H4 (cell line): ENCODE measurements at places on chromosomes 13 and 19. TPM values are rescaled to one million over a fixed set of nuclear protein-coding genes. Genes with fewer than 3 reads are reported as not detected.

Gene PSG11
- not detected in 2 replicates for total RNA-seq

- DNase-seq: no peak
These were observed 40.2 kb downstream of the SLAIN1 start for GRCh38 chr13:77737583-77738200.

- DNase-seq: no peak
These were observed 460.8 kb downstream of the TBC1D4 start for GRCh38 chr13:75021151-75021550.

DNA sequence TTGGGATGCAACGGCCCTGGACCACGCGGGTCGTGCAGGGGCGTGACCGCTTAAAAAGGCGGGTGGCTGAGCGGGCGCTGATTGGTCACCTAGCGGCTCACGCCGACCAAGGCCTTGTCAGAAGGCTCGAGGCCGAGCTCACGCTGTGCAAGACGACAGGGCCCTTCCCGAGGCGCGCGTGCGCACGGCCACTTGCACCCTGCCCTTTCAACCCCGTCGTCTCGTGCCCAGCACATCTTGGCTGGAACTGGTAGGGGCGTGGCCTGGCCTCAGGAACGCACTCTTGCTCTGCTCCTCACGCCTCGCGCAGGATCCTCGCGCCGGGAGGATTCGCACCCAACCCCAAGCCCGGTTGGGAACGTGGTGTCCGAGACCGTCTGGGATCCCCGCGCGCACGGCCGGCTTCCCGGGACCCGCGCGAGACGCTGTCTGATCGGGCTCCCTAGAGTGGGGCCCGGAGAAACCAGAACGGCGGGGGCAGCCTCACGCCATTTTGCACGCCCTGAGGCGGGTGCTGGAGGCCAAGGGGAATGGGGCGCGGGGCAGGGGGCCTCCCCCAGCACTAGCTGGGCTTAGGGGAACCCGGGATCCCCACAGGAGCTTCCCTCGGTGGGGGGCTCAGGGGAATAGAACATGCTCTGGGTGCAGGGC is at the start of gene MEIOSIN:
Gene MEIOSIN (plus strand): TSS at position 280 of the 651 bp plus-strand sequence. CDS start 1,938 bp downstream, outside the sequence.
- DNase-seq: no peak
